CD4-positive, alpha-beta memory T cell (primary cell): ENCODE measurements at places on chromosomes 2 and 18. TPM values are rescaled to one million over a fixed set of nuclear protein-coding genes. Genes with fewer than 3 reads are reported as not detected.
A peak's percentile ranks its signal among the peaks of the same experiment; 100 is the strongest.

GRCh38 chr18:51028201-51028805 lies 1.7 kb upstream of the SMAD4 start:
- no peak for DNase-seq

DNA sequence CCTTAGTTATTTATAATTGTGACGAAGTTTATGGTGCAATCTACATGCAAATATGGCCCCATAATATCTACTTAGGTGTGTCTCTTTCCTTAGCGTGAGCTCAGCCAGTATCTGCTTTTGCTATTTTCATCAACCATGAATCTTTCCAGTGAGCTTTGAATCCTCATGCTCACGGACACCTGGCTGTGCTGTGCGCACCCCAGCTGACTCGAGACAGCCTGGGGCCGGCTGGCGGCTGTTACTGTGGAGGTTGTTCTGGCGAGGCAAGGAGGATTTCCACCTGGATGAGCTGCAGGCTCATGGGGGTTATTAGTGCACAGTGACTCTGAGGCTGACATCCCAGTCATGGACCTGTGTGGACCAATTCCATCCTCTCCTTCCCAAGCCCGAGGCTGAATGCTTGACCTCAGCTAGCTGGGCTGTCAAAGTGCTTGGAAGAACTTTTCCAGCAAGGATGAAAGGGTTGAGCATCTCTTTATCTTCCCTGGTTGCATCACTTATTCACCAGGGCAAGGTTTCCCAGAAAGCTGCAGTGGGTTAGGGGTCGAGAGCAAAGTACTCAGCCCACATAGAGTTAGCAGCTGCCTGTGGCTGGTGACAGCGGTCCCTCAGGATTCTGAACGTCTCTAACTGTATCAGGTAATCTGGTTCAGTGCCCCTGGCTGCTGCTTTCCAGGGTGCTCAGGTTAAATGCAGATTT lies 141.7 kb downstream of the ARL4C start:
- no peak for DNase-seq

NYAP2 gene
- not detected for polyA plus RNA-seq

CPLX4 gene
- polyA plus RNA-seq = not detected

DNA sequence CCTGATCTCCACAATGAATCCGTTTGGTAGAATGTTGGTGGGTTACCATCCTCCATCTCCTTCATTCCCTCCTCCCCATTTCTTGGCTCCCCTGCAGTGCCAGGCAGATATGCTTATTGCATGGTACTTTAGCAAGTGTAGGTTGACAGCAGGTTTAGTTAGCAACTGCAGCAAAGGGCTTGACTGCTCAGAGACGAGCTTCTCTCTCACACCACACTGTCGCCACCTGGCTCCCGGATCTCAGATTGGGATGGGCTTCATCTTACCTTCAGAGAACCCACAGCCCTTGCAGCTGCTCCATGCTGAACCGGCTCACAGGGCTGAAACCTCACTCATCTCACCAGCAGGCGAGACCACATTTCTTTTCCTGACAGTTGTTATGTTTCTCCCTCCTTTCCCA lies 88.8 kb downstream of the VWA3B start:
- no peak for DNase-seq

- DNase-seq = no peak
These were observed 366.6 kb upstream of the MC4R start for GRCh38 chr18:60739212-60739611.

DNA sequence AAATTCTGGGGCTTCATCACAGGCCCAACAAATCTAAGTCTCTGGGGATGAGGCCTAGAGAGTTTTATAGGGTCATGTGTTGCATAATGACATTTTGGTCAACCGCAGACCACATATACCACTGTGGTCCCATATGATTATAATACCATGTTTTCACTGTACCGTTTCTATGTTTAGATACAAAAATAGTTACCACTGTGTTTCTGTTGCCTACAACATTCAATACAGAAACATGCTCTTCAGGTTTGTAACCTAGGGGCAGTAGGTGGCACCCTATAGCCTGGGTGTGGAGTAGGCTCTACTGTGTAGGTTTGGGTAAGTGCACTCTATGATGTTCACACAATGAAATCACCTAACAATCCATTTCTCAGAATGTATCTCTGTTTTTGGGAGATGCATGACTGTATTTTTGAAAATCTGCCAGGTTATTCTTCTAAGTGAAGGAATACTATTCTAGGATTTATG lies 485.2 kb downstream of the PTPRM start:
- DNase-seq = peak; percentile 48

DNA sequence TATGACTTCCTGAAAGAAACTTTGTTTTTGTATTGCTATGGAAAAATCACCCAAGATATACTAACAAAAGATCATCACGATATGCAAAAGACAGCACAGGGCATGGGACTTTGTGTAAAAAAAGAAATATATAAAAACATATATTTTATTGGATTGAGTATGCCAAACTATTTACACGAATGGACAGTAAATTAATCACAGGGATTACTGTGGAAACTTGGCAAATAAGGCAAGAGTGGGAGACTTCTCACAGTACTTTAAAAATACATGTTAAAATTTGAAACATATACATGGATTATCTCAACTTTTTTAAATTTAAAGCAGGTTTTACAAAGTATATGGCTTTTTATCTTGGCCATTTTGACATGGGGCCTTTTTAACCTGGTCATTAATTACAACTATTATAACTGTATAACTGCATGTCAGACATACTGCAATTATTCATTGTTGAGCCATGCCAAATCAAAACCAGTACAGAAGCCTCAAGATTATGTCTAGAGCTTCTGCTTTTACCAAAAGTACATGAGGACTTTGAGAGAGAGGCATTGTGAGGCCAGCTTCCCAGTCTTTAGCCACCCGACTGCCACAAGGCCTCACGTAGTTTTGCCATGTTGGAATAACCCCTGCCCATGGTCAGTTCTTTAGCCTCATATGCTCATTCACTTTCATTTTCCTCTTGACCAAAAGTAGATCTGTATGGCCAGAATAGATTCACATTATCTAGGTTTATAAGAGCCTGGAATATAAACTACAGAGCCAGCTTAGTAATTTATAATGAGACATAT lies 419.8 kb downstream of the SETBP1 start:
- no peak for DNase-seq

DNA sequence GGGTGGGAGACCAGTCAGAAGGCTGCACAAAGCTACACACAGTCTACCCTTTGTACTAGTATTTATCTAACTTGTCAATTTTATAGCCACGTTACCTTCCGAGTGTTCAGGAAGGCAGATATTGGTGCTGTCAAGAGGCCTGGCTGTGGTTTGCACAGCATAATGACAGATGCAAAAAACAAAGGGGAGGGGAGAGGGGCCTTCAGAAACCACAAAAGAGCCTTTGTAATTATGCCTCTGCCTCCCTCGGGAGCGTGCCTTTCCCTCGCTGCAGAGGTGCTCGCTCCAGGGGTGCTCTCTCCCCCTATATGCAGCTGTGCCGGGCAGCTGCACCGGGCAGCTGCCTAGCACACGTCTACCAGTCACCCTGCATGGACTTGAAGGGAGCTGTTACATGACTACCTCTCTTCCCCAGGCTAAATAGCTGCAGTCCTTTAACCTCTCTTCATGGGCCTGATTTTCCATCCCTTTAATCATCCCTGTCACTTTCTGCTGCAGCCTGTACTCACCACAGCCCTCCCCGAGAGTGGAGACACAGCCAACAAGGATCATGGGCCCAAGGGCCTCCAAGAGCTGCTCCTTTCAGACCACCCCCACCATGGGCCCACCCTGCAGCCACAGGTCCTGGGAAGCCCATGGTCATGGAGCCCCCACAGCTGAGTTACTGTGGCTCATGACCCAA lies 168.4 kb upstream of the PKDCC start:
- no peak for DNase-seq

DNA sequence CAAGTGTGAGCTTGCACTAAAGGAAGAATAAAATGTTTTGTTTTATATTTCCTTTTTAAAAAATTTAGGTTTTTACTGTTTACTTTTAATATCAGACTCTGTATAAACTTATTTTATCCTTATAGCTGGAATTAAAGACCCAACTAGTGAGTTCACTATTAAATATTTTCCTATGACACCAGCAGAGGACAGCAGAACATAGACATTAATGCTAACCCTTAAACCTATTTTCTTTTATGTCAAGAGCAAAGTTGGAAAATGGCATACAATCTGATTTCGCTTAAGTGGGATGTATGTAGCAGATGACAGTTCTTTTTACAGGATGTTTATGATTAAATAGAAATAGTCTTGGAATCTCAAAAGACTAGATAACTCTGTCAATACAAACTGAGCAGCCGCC lies 188.2 kb upstream of the XIRP2 start:
- no peak for DNase-seq

GRCh38 chr2:208040199-208041171 lies 15.2 kb upstream of the PLEKHM3 start:
- DNase-seq = peak; percentile 58

CNRIP1 gene
- polyA plus RNA-seq = not detected

DNA sequence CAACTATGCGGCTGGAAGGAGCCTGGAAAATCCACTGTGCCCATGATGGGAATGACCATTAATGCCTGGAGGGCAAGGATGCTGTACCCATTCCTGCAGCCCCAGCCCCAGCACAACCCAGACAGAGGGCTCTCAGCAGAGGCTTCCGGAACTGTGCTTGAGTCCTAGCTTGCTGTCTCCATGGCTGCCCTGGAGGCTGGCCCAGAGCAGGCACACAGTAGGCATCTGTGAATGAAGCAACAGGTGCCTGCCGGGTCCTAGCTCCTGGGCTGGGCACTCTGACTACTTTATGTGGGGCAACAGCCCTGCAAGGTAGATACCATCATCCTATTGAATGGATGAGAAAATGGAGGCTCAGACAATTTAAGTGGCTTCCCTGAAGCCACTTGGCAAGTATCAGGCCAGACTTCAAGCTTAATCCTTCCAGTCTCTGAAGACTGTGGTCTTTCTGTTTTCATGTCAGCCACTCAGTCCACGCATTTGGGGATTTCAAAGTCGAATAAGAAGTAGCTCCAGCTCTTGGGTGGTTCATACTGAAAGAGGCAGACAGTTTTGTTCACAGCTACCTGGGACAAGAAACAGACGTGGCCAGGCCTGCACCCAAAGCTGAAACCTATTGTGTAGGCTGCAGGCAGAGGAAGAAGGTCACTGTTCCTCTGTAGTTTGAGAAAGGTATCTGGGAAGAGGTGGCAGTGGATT lies 237.5 kb downstream of the ZBTB7C start:
- DNase-seq = no peak

GRCh38 chr2:240130393-240131195 lies 5.5 kb downstream of the COPS9 start:
- no peak for DNase-seq

COL6A3 gene
- 0.56 TPM for polyA plus RNA-seq

DNA sequence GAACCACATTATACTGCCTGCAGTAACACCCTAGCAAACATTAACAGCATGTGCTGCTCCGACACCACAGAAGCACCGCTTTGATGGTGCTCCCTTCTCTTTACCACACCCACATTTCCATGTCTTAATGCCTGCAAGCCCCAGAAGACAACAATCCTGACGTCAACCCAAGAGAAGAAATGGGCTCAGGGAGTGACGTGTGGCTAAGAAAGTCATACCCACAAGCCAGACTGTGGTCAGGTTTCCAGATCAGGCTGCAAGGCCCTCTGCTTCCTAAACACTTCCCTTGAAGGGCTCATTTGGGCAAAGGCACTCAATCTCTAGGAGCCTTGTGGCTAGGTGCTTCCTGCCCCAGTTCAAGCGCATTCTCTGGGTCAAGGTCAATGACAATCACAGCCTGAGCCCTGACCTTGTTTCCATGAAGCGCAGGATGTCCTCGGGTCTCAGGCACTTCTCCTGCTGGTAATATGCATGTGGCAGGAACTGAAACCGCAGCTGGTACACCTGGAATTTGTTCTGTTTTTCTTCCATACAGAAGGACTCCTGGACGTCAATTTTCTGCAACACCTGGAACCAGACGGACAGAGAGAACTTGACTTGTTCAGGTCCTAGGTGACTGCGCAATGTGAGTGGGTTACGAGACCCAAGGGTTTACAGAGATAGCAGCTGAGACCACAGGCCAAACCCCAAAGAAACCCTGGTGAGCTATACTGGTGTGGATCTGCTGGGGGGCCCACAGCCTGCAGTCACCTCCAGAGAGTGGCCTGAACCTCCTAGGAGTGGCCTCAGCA lies 67.2 kb downstream of the POLR1A start:
- peak; percentile 95 for DNase-seq

RNF152 gene
- polyA plus RNA-seq = not detected

GRCh38 chr2:48607307-48608014 lies 10.2 kb upstream of the GTF2A1L start:
- no peak for DNase-seq

GRCh38 chr18:27582760-27583412 lies 397.8 kb upstream of the CHST9 start:
- no peak for DNase-seq

CHRNG gene
- polyA plus RNA-seq = not detected

GRCh38 chr2:64750001-64750816 lies 96.5 kb upstream of the SERTAD2 start:
- peak; percentile 19 for DNase-seq

ZNF638 gene
- 19.8 TPM for polyA plus RNA-seq

- DNase-seq = no peak
These were observed 647.3 kb downstream of the SOCS6 start for GRCh38 chr18:70936160-70936559.

DNA sequence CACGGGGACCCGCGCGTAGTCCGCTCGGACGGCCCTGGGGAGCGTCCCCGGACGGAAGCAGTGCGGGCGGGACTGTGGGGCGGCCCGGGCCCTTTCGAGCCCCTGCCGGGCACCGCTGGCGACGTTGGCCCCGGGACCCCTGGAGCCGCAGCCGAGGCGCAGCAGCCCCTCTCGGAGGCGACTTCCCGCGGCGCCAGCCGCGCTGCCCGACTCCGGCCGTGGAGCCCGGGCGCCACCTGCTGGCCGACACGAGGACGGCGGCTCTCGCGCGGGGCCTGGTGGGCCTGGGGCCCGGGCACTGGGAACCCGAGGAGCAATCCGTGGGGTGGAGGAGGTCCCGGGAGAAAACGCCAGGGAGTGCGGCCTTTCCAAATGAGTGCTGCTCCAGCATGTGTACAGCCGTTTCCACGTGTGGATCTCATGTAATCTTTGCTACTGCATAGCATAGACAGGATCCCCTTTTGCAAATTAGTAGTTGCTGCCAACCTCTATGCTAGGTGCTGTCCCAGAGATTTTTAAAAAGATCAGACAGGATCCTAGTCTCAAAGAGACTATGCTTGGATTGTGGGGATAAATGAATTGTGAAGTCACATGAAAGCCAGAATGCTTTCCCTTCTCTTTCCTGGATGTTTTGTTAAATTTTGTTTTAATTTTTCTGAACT lies 4.0 kb downstream of the ID2 start:
- peak; percentile 75 for DNase-seq

DSC2 gene
- not detected for polyA plus RNA-seq

GRCh38 chr2:182715121-182715891 lies 751 bp upstream of the DNAJC10 start:
- no peak for DNase-seq

DNA sequence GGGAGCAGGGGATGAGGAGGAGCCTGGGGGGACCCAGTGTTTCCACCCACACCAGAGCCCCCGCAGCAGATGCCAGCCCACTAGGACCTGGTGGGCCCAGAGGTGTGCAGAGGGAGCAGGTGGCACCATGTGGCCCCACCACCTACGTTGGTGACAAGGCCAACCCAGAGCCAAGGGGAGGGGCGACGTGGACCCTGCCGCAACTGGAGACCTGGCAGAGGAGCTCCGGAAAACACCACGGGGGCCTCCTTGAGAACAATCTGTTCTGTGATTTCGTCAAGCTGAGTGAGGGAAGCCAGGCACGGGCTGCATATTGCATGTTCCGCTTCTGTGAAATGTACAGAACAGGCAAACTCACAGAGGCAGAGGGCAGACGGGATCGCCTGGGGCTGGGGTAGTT lies 49.1 kb upstream of the GPC1 start:
- DNase-seq = no peak
